ENCODE measurements at places on chromosomes 4 and X. TPM values are rescaled to one million over a fixed set of nuclear protein-coding genes. Genes with fewer than 3 reads are reported as not detected.

DNA sequence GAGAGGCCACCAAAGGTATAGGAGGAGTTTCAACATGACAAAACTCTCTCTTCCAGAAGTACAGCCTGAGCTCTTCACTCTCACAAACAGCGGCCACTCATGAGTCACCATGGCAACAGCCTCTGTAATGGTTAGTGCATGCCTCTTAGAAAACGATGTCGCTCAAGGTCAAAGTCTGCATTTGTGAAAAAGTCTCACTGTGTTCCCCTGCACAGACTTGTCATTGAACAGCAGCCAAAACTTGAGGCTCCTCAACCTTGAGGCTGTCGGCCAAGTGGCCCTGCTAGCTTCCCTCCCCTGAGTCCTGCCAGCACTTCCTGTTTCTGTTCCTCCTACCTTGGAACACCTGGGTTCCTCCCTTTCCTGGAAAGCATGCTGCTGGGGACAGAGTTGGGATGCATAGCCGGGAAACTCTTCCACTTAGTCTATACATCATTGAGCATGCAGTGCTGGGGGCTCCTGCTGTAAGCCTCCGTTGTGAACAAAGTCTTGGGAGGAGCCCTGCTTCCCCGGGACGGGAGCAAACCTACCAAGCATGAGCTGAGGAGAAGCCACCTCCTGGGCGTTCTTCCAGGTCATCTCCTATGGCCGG, 66.6 kb downstream of the ING2 start:
- peak; percentile 82 for DNase-seq
- H3K4me1 ChIP-seq = no peaks in the 10 kb centered on the region
- no peak overlapping the region for H3K27ac ChIP-seq

The HELT gene
- polyA plus RNA-seq = not detected

DNA sequence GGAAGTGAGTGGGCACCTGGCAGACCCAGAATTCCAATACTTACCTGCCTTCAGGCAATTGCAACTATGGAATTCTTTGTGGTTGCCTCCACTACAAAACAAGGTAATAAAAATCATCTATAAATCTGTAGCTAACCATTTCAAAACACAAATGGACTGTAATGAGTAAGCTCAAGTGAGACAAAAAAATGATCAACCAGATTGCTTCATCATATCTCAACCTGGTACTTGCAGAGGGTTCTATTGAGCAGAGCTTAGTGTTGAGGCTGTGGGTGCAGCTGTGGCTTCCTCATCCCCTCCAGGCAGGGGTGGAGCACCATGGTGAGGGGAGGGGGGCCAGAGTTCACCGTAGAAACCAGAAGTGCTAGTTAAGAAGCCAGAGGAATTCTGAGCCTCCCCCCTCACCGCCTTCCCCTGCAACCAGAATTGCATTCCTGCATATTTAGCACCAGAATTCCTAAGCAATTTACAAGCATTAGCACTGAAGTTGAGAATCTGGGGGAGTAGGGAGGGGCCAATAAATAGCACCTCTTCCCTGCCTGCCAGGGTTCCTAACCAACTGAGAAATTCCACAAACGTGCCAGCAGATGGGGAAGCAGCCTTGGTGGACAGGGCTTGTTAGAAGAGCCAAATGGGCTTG, 11.5 kb downstream of the CTAG1A start:
- DNase-seq = no peak
- H3K27me3 ChIP-seq = no peaks in the 10 kb centered on the region
- H3K36me3 ChIP-seq = no peaks in the 10 kb centered on the region
- no peaks in the 10 kb centered on the region for H3K4me1 ChIP-seq
- H3K27ac ChIP-seq = no peak overlapping the region

GRCh38 chr4:153522802-153523094, 56.6 kb downstream of the TMEM131L start:
- H3K27me3 ChIP-seq = no peaks in the 10 kb centered on the region
- DNase-seq = no peak
- peak overlapping the region; percentile 14 for H3K27ac ChIP-seq
- H3K36me3 ChIP-seq = no peaks in the 10 kb centered on the region
- H3K4me1 ChIP-seq = peaks cover 40% of the 10 kb centered on the region
- no peak overlapping the region for H3K4me3 ChIP-seq

GRCh38 chr4:169156392-169156791, 114.4 kb downstream of the SH3RF1 start:
- H3K4me3 ChIP-seq = no peak overlapping the region
- H3K27me3 ChIP-seq = no peaks in the 10 kb centered on the region
- H3K36me3 ChIP-seq = peaks cover 7% of the 10 kb centered on the region
- DNase-seq = no peak
- peaks cover 37% of the 10 kb centered on the region for H3K4me1 ChIP-seq

The EXOC1L gene
- polyA plus RNA-seq = not detected

GRCh38 chrX:1528884-1529203, 8.1 kb downstream of the P2RY8 start:
- H3K27ac ChIP-seq = no peak overlapping the region
- no peaks in the 10 kb centered on the region for H3K36me3 ChIP-seq
- no peaks in the 10 kb centered on the region for H3K4me1 ChIP-seq
- DNase-seq = no peak
- no peak overlapping the region for H3K4me3 ChIP-seq
- no peaks in the 10 kb centered on the region for H3K27me3 ChIP-seq

DNA sequence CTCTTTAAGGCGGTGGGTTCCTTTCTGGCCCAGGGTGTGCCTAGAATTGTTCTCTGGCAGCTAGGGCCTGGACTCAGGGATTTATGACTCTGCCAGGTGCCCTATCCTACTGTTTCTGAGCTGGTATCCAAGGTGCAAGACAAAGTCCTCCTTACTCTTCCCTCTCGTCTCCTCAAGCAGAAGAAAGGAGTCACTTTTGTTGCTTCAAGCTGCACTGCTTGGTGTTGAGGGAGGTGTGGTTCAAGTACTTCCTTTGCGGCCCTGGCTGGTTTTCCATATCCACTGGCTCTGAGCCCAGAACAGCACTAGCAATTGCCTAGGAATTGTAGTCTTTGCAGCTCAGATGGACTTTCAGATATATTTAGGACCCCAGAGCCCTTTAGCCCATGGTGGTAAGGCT, 39.3 kb downstream of the RTL3 start:
- H3K4me3 ChIP-seq = no peak overlapping the region
- H3K27me3 ChIP-seq = no peaks in the 10 kb centered on the region
- no peak for DNase-seq

- no peaks in the 10 kb centered on the region for H3K36me3 ChIP-seq
- no peaks in the 10 kb centered on the region for H3K4me1 ChIP-seq
- no peak for DNase-seq
- H3K27ac ChIP-seq = no peak overlapping the region
- no peak overlapping the region for H3K4me3 ChIP-seq
Observed at GRCh38 chr4:8272472-8273428, 3.2 kb downstream of the HTRA3 start.

- no peak overlapping the region for H3K27ac ChIP-seq
- no peaks in the 10 kb centered on the region for H3K4me1 ChIP-seq
- no peaks in the 10 kb centered on the region for H3K27me3 ChIP-seq
- DNase-seq = no peak
- no peak overlapping the region for H3K4me3 ChIP-seq
Observed at GRCh38 chrX:25034889-25035288, 19.1 kb upstream of the ARX start.

DNA sequence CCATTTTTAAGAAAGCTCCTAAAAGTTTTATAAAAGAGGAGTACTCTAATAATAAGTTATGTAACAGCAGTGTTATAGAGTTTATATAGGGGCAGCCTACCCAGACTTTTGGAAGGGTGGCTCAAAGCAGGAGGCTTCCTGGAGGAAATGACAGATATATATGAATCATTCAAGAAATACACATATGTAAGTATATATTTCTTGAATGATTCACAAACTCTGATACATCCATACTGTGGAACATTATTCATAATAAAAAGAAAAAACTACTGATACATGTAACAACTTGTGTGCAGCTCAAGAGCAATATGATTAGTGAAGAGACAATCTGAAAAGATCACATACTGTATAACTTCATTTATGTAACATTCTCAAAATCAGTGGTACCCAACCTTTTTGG, 166.2 kb downstream of the WDFY3 start:
- no peaks in the 10 kb centered on the region for H3K27me3 ChIP-seq
- no peaks in the 10 kb centered on the region for H3K4me1 ChIP-seq
- no peak overlapping the region for H3K27ac ChIP-seq
- no peak overlapping the region for H3K4me3 ChIP-seq
- no peak for DNase-seq
- H3K36me3 ChIP-seq = no peaks in the 10 kb centered on the region
